ENCODE measurements at places on chromosomes 6 and 20.

GRCh38 chr6:127435626-127436220, 23.5 kb downstream of the KIAA0408 start:
- no peak overlapping the region for H3K27ac ChIP-seq
- H3K4me1 ChIP-seq = peaks cover 7% of the 10 kb centered on the region
- DNase-seq = no peak
- H3K4me3 ChIP-seq = no peak overlapping the region
- H3K27me3 ChIP-seq = no peaks in the 10 kb centered on the region
- no peaks in the 10 kb centered on the region for H3K36me3 ChIP-seq

- no peak for DNase-seq
- no peaks in the 10 kb centered on the region for H3K27me3 ChIP-seq
- H3K36me3 ChIP-seq = no peaks in the 10 kb centered on the region
- no peak overlapping the region for H3K27ac ChIP-seq
Measured at GRCh38 chr20:22825076-22825475, 210.0 kb upstream of the SSTR4 start.

- no peak for DNase-seq
- H3K27me3 ChIP-seq = no peaks in the 10 kb centered on the region
- no peak overlapping the region for H3K27ac ChIP-seq
- H3K4me3 ChIP-seq = no peak overlapping the region
Measured at GRCh38 chr6:21189759-21190158, 403.8 kb upstream of the SOX4 start.

- no peak for DNase-seq
- H3K36me3 ChIP-seq = no peaks in the 10 kb centered on the region
- H3K4me3 ChIP-seq = no peak overlapping the region
Measured at GRCh38 chr6:157244780-157245179, 78.5 kb downstream of the TMEM242 start.

DNA sequence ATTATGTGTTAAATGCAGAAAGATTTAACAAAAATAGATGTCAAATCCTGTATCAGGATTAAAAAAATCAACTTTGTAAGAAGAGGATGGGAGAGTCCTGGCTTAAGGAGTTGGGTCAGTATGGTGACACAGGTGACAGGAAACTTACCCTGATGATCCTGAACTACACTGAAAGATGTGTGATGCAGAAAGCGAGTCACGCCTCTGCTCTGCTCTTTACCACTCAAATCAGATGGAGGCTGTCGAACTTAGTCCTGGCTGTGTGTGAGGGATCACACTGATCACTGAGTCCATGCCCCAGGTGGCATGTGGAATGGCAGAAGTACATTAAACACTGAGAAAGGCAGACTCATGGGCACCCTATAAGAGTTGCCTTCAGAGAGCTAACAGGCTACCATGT, 92.9 kb downstream of the GJA10 start:
- DNase-seq = no peak
- H3K4me1 ChIP-seq = peaks cover 34% of the 10 kb centered on the region
- H3K4me3 ChIP-seq = no peak overlapping the region
- H3K27me3 ChIP-seq = no peaks in the 10 kb centered on the region
- no peaks in the 10 kb centered on the region for H3K36me3 ChIP-seq
- no peak overlapping the region for H3K27ac ChIP-seq

DNA sequence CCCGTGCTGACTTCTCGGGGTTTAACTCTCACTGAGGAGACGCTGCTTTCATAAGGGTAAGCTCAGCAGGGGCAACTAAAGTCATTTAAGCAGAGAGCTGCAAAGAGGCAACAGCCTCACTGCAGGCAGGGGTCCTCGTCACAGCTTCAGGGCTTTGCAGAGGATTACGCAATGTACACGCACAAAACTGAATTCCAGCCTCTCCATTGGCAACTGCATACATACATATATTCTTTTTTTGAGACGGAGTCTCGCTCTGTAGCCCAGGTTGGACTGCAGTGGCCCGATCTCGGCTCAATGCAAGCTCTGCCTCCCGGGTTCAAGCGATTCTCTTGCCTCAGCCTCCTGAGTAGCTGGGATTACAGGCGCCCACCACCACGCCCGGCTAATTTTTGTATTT, 2.4 kb downstream of the GMEB2 start:
- H3K4me3 ChIP-seq = no peak overlapping the region
- no peak for DNase-seq
- H3K27me3 ChIP-seq = no peaks in the 10 kb centered on the region
- H3K36me3 ChIP-seq = peaks cover under 1% of the 10 kb centered on the region

- H3K27me3 ChIP-seq = no peaks in the 10 kb centered on the region
- H3K27ac ChIP-seq = peak overlapping the region; percentile 34
- H3K4me3 ChIP-seq = no peak overlapping the region
- DNase-seq = no peak
Measured at GRCh38 chr6:44185953-44186634, 27.5 kb downstream of the CAPN11 start.

- H3K36me3 ChIP-seq = no peaks in the 10 kb centered on the region
- H3K27me3 ChIP-seq = no peaks in the 10 kb centered on the region
- H3K4me3 ChIP-seq = no peak overlapping the region
Measured at GRCh38 chr6:139648430-139649000, 274.1 kb upstream of the CITED2 start.

DNA sequence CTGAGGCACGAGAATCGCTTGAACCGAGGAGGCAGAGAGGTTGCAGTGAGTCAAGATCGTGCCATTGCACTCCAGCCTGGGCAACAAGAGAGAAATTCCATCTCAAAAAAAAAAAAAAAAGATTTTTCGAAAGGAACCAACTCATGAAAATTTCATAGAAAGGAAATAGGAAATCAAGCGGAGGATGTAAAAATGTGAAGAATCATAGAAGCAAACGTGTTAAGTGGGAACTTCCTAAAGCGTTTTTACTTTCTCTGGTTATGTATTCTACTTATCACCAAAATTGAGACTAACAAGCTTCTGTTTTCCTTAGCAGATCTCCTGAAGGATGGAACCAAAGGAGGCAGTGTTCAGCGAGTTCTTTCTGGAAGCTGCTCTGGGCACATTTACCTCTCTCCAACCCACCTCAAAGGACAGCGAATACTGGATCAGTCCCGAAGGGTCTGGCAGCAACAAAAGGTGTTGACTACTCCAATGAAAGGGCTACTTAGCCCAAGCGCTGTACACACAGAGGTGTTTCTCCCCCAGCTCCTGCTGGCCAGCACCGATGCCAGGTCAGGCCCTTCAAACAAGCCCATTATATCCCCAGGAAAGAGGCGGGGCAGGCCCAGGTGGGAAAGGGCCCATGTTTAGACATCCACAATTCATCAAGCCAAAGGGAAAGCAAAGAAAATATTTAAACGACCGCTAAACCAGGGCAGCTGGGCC, 327.5 kb upstream of the JARID2 start:
- H3K4me1 ChIP-seq = peaks cover 10% of the 10 kb centered on the region
- no peak overlapping the region for H3K4me3 ChIP-seq
- H3K36me3 ChIP-seq = no peaks in the 10 kb centered on the region
- DNase-seq = no peak

DNA sequence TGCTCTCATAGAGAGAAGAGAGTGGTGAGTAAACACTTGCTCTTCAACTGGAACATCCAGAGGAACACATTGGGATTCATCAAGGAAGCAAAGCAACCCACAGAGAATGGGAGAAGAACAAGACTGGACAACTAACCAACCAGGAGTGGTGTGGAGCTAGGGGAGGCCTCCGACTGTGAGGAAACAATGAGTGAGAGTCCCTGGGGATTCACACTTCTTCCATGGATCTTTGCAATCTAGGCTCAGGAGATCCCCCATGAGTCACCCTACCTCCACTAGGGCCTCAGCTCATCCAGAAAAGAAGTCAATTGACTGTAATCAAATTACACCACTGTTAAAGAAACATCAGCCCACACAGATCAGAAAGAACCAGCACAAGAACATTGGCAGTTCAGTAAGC, 42.3 kb upstream of the CLVS2 start:
- H3K36me3 ChIP-seq = no peaks in the 10 kb centered on the region
- no peak overlapping the region for H3K27ac ChIP-seq
- H3K27me3 ChIP-seq = no peaks in the 10 kb centered on the region
- no peak for DNase-seq
